ENCODE measurements at places on chromosomes 4 and X.

- DNase-seq = no peak
Measured at GRCh38 chrX:155113097-155113496, 41.8 kb downstream of the BRCC3 start.

DNA sequence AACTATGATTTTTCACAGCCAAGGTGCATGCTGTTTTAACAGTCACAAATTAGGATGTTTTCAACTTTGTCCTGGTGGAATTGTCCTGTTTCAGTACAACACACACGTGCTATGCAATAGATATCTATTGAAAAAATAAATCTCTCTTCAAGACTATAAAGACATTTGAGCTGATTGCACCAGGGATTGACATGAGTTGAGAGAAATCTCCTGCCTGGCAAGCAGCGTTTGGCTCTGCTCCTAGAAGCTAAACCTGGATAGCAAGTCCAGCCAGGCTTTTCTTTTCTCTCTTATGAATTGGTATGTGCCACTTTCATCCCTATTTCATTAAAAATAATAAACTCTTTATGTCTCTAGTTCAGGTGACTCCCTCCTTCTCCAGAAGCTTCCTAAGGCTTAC, 16.6 kb upstream of the NPNT start:
- no peak for DNase-seq

GRCh38 chrX:43693602-43694406, 37.7 kb downstream of the MAOA start:
- no peak for DNase-seq

DNA sequence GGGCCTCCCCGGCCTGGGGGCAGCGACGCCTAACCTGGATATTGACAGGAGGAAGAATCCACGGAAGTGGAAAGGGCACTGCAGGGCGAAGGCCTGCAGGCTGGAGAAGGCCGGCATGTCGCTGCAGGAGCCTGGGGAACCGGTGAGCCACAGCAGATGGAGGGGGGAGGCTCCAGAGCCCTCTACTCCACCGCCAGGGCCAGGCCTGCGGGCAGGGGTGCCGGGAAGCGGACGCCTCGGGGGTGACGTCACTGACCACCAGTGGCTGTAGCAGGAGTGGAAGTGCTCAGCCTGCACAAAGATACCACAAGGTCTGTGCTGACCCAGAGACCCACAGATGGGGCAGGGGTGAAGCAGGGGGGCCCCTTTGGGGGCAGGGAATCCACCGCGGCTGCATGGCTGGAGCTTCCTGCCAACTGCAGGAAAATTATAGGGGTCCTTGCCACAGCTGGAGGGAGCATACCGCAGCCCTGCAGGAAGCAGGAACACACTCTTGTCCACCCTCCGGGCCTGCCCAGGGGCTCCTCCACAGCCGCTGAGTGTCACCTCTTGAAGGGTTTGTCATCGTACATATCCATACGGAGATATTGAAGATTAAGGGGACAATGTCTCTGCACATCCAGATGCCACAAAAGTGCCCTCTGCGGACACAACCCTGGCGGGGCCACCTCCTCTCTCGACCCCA, 7.6 kb upstream of the HTRA3 start:
- DNase-seq = no peak

- DNase-seq = no peak
Measured at GRCh38 chrX:12681047-12681446, 110.2 kb upstream of the PRPS2 start.

- DNase-seq = no peak
Measured at GRCh38 chr4:187139141-187139540, 415.5 kb upstream of the FAT1 start.

DNA sequence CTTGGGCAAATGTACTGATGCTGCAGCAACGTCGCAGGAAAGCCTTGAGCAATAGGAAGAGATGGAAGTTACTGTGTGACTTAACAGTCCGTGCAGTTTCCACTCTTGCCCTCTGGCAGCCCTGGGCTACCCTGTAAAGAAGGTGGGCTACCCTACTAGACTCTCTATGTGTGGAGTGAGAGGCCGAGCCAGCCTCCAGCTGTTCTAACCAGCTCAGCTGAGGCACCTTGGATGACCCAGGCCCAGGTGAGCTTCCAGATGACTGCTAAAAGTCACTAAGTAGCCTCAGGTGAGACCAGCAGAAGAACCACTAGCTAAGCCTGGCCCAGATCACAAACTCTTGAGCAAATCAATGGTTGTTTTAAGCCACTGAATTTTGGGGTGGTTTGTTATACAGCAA, 34.9 kb upstream of the PPP2R2C start:
- no peak for DNase-seq

DNA sequence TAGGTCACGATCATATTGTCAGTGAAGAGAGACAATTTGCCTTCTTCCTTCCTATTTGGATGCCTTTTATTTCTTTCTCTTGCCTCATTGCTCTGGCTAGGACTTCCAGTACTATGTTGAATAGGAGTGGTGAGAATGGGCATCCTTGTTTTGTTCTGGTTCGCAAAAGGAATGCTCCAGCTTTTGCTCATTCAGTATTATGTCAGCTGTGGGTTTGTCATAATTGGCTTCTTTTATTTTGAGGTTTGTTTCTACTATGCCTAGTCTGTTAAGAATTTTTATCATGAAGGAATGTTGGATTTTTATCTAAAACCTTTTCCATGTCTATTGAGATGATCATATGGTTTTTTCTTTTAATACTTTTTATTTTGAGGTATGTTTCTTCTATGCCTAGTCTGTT, 152.3 kb upstream of the MAD2L1 start:
- no peak for DNase-seq

DNA sequence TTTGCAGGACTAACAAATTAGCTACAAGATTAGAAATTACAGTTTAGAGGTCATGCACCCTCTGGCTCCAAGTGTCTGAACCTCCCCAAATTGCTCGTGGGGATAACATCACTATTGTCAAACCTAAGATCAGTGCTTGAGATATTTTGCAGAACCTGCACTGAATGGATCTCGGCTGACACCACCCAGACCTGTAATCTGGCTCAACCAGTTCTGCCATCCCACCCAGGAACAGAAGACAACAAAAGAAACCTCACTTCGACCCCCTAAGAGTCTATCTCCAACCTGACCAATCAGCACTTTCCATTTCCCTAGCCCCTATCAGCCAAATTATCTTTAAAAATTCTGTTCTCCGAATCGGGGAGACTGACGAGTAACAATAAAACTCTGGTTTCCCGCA, 318.7 kb downstream of the NAP1L3 start:
- no peak for DNase-seq

DNA sequence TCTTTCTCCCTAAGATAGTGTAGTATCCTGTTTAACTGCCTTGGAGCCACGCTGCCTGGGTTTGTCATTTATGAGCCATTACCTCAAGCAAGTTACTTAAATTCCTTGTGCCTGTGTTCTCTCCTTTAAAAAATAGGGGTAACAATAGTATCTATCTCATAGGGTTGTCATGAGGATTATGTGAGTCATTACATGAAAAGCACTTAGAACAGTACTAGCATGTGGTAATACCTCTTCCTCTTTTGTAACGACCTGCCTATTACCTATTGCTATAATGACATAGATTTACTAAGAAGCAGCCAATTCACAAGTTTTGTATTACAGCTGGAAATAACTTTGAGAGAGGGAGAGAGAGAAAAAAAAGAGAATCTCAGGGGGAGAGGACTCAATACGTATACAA, 834.7 kb downstream of the RAPGEF2 start:
- DNase-seq = no peak

- DNase-seq = no peak
Measured at GRCh38 chrX:17579026-17579425, 158.3 kb upstream of the SCML1 start.

- DNase-seq = no peak
Measured at GRCh38 chrX:71995122-71995521, 84.5 kb downstream of the NHSL2 start.

- no peak for DNase-seq
Measured at GRCh38 chrX:88604433-88605221, 142.4 kb upstream of the CPXCR1 start.

- no peak for DNase-seq
Measured at GRCh38 chr4:14294611-14295010, 667.1 kb upstream of the BOD1L1 start.

- no peak for DNase-seq
Measured at GRCh38 chrX:120450163-120450562, 18.9 kb downstream of the LAMP2 start.

GRCh38 chr4:105458001-105458400, 15.9 kb downstream of the PPA2 start:
- DNase-seq = no peak

DNA sequence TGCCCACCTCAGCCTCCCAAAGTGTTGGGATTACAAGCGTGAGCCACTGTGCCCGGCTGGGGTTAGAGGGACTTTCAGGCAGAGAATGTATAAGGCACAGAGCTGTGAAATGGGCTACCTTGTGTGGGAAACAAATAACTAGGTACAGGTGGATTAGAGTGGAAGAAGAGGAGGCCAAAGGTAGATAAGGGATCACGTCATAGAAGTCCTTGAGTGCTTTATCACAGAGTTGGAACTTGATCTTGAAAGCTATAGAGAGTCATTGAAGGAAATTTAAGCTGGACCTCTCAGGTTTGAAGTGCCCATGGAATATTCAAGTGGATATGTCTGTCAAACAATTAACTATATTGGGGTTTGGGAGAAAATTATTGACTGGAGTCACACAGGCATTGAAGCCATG, 8.4 kb downstream of the N4BP2 start:
- no peak for DNase-seq

GRCh38 chr4:48247142-48247877, 22.3 kb downstream of the TEC start:
- DNase-seq = no peak

GRCh38 chr4:7377223-7377865, 57.4 kb downstream of the PSAPL1 start:
- no peak for DNase-seq

DNA sequence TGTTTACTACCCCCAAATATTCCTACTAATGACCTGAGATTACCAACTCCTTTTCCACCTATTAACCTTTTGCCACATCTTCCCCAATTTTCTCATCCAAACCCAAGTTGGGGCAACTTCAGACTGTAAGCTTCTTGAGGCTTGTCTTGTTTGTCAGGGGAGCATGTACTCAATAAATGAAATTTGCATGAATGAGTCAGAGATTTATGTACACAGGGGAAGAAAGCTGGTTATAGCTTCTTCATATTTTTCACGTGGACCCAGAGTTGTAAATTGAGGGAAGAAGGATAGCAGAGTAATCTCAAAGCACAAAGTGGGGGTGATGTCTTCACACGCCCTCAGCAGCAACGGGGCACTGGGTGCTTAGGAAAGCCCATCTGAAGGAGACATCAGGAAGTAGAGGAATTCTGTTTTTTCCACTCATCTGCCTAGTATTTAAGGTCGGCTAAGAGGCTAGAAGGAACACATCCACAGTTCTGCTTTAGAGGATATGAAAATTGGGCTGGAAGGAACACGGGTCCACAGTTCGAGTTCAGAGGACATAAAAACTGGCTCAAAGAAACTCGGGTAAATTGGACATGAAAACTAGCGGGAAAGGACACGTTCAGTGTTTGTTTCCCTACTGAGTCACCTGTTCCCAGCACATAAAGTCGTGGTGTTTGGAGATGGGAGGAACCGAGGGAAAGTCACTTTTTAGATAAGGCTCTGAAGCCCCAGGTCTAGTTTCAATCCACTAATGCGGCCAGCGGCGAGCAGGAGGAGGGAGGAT, 696 bp upstream of the CA5B start:
- DNase-seq = no peak

DNA sequence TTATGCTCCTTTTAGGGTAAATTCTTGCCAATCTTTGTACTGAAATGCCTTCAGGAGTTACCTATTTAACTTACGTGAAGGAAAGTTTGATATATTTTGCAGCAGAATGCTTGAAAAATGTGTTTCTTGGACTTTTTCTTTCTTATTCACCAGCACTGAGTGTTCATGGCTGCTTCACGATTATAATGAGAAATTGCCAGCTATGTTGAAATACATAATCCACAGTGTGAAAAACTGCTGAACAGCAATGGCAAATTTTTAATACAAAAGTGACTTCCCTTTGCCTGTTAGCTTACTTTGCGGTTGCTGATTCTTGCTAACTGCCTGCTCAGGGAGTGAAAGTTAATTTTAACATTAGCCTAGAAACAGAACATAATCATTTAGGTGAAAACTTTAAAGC, 153.8 kb upstream of the SLC4A4 start:
- no peak for DNase-seq

- no peak for DNase-seq
Measured at GRCh38 chr4:6681191-6681590, 12.5 kb upstream of the S100P start.

DNA sequence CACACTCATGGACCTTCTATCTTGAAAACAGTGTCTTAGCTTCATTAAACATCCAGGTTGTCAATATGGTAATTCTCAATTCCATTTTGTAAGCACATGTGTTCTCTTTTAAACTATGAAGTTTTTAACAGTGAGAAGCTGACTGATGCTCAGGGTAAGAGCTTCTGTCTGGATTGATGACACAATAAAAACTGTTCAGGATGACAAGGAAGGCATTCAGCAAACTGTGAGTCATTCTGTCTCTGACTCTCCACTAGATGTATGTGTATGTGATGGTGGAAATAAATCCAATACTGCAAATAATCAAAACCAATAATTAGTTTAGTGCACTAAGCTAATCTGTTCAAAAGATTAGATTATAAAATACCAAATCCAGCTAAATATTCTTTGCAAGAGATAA, 115.3 kb upstream of the ARX start:
- no peak for DNase-seq

DNA sequence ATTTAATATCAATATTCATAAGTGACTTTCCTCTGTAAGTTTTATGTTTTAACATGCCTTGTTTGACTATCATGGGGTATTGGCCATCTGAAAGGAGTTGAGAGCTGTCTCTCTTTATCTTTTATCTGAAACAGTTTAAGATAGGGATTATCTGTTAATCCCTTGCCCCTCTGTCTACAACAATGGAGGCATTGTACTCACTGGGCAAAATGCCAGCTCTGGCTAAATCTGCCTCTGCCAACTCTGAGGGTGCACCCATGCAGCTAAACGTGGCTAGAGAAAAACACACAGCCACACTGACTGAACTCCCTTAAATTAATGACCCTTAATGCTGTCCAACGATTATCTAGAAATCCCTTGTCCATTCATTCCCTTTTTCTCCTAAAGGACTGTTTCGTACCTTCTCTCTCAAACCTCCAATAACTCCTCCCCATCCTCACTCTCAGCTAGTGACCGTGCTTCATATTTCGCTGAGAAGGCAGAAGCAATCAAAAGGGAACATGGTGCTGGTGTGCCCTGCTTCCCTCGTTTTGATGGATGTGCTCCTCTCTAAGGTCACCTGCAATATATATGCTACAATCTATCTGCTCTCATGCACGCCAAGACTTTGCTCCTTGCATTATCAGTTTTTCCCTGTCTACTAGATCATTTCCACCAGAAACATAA, 10.3 kb downstream of the PHKA2 start:
- DNase-seq = no peak

GRCh38 chr4:40289366-40290188, 45.6 kb upstream of the CHRNA9 start:
- no peak for DNase-seq
